ENCODE measurements at places on chromosomes 4 and X.
A peak's percentile ranks its signal among the peaks of the same experiment; 100 is the strongest.

DNA sequence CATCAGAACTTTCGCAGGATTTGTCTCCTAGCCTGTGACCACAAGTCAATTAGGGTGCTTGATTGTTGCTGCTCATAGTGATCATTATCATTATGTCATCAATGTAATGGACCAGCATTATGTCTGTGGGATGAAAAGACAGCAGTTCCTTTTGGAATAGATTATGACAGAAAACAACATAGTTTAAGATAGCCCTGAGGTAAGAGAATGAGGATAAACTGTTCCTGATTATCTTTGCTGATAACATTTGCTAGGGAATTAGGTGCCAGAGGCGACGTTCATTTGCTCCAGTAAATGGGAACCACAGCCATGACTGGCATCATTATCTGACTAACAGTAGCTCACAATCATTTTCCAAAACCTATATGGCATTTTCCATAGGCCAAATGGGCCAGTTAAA is 12.7 kb upstream of the THOC2 start:
- no peak for DNase-seq

- no peak for DNase-seq
Observed at GRCh38 chr4:17578482-17578891, 1.5 kb downstream of the LAP3 start.

DNA sequence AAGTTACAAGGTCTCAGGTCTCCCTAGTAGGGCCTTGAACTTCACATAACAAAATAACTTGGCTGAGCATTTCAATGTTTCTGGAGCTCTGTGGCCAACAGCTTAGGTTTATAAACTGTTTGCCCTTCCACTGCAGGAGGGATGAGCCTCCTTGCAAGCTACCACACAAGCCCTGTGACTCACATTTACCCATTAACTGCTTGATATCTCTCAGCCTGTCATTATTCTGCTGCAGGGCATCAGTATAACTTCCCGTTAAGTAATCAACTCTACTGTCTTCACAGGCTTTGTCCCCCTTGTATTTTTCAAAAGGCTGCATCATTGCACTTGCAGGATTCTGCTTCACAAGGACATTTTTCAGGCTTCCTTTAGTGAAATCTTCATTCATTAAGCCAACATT is 151.7 kb upstream of the CXCL13 start:
- DNase-seq, result no peak

- no peak for DNase-seq
Observed at GRCh38 chr4:2660596-2661211, 95.4 kb downstream of the TNIP2 start.

- no peak for DNase-seq
Observed at GRCh38 chr4:9899306-9900055, 118.0 kb downstream of the DRD5 start.

DNA sequence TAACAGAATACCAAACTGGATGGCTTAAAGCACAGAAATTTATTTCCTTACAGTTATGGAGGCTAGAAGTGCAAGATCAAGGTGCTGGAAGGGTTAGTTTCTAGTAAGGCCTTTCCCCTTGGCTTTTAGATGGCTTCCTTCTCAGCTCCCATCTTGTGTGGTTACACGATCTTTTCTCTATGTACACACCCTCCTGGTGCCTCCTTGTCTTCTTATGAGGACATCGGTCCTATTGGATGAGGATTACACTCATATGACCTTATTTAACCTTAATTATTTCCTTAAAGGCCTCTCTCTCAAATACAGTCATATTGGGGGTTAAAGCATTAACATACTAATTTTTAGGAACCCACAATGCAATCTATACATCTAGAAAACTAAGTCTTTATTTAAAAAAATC is 787.9 kb upstream of the GALNTL6 start:
- DNase-seq, result no peak

DNA sequence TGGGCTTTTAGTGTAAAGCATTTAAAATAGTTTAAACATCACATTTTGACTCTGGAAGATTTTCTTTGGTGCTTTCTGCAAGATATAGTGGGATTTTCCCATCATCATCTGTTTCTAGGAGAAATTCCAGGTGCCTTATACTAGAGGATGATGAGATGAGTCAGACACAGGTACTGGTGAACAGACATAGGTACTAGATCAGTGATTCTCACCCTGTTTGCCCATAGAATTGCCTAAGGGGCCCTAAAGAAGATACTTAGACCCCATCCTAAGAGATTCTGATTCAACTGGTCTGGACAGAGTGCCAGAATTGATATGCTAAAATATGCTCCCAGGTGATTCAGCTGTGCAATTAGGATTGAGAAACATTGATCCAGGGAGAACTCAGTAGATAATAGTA is 9.7 kb downstream of the TSPAN7 start:
- no peak for DNase-seq

- no peak for DNase-seq
Observed at GRCh38 chr4:187286525-187286924, 562.9 kb upstream of the FAT1 start.

GRCh38 chr4:156505341-156505955 is 466.2 kb downstream of the PDGFC start:
- no peak for DNase-seq

DNA sequence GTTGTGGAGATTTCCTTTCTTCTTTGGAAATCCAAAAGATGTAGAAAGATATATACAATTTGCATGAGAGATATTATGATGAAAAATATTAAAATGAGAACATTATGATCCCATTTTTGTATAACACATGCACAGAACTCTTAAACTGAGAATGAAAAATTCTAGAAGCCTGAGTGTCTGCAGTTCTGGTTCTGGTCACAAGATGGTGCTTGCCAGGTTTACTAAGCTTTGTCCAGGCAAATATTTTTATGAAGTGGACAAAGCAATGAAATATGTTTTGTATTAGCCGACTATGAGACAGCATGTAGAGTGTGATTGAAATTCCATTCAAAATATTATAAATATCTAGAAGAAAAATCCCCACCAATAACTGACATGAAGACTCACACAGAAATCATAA is 2.2 kb downstream of the PWWP3B start:
- no peak for DNase-seq

- no peak for DNase-seq
Observed at GRCh38 chrX:154540897-154541535, 5.6 kb downstream of the G6PD start.

- peak; percentile 58 for DNase-seq
Observed at GRCh38 chr4:56908206-56909085, 746 bp downstream of the REST start.

GRCh38 chr4:156241896-156242295 is 288.2 kb upstream of the CTSO start:
- no peak for DNase-seq

GRCh38 chr4:89588421-89588820 is 248.5 kb downstream of the SNCA start:
- DNase-seq, result no peak

DNA sequence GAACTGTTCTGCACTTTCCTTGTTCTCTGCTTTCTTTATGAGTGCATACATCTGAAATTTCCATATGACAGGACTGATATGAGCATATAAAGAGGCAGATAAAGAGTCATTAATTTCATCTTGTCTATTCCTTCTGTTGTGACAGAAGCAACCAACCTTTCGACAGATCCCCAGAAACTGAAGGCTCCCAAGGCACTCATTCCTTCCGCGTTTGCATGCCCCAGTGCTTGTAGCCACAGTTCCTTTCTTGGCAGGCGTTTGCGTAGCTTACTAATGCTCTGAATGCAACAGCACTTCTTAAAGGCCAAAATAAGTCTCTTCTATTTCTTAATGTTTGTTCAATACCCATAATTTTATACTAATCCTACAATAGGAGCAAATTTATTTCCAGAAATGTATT is 94.0 kb upstream of the TBL1X start:
- peak; percentile 3 for DNase-seq

DNA sequence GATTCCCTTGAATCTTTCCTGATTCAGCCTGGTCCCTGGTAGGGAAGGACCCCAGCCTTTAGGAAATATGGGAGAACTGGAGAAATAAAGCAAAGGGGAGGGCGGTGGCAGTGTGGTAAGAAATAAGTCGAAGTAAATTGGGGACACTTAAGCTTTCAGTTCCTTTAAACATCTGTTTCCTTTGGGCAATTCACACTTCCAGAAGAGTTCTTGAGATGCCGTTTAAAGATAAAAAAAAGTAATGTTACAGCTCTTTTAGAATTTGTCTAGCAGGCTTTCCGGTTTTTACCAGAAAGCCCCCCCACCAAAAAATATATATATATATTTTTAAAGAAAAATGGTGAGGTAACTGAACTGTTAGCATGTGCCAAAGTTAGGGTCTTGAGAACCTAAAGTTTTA is 46.6 kb downstream of the TSPAN7 start:
- no peak for DNase-seq

DNA sequence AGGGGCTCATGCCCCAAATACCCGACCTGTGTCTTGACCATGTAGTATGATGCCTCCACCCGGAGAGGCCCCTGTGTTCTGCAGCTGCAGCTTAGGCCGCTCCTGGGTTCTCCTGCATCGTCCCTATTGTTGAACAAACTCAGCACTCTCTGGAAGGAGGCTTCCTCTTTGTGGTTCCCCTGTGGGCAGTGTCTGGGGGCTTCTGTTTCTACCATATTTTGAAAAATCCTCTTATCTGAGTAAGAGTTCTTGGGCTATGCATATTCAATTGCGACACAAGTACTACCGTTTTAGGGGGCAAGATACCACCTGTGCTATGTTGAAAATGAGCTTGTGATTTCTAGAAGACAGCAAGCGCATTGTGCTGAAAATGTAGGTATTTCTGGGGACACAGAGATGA is 276.6 kb downstream of the DHRSX start:
- no peak for DNase-seq

GRCh38 chr4:25065932-25066590 is 35.3 kb upstream of the LGI2 start:
- DNase-seq, result no peak

DNA sequence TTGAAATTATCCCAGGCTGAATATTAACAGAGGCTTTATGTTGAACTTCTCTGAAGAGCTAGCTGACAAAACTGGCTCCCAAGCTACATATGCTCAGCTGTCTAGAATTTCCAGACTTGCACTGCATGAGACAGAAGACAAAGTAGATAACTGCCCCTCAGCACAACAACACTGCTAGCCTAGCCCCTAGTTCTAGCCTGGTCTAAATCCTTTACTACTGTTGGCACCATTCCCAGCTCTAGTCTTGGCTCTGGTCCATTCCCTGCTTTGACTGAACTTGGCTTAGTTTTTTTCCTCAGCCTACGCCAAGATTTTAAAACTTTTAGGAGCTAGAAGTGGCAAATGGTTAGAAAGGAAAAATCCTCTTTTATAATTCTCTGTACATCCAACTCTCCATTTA is 7.6 kb upstream of the OPHN1 start:
- DNase-seq, result peak; percentile 11
